ENCODE measurements at places on chromosomes 12 and 14. TPM values are rescaled to one million over a fixed set of nuclear protein-coding genes. Genes with fewer than 3 reads are reported as not detected.

The RNF212B gene
- total RNA-seq, result not detected

The PRKCH gene
- total RNA-seq, result 177 TPM

The C12orf50 gene
- total RNA-seq, result 0.16 TPM

The PPFIA2 gene
- total RNA-seq, result 0.42 TPM

The MSI1 gene
- 1.7 TPM for total RNA-seq

- no peaks in the 10 kb centered on the region for H3K27me3 ChIP-seq
- no peaks in the 10 kb centered on the region for H3K4me1 ChIP-seq
- DNase-seq, result no peak
These were observed 191.5 kb downstream of the TMEM132C start for GRCh38 chr12:128458301-128458974.

DNA sequence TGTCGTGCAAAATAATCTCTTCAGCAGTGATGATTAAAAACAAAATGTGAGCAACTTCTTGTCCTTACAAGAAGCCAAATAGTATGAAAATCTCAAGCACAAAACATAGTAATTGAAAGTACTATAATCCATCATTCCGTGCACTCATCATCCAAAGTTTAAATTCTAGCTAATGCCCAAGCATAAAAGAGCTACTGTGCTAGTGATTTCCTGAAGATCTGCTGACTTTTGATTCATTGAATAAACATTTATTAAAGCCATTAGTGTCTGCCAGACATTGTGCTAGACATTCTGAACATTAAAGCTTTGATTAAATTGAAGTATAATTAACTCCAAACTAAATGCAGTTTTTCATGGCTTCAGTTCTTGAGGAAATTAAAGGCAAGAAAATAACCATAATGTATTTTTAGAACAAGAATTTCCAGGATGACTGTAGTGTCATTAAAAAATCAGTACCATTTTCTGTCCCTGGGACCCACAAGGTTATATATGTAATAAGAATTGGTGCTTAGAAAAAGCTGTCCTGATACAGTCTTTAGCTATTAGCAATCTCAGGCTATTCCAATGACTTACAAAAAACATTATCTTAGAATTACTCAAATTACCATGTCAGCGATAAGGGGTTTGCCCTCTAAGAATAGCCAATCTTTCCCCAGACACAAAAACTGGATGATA is 71.7 kb downstream of the CMAS start:
- H3K27ac ChIP-seq, result no peak overlapping the region
- no peaks in the 10 kb centered on the region for H3K4me1 ChIP-seq
- H3K27me3 ChIP-seq, result peaks cover 5% of the 10 kb centered on the region
- H3K36me3 ChIP-seq, result no peaks in the 10 kb centered on the region
- no peak for DNase-seq
